ENCODE measurements at places on chromosomes 2 and 18. TPM values are rescaled to one million over a fixed set of nuclear protein-coding genes. Genes with fewer than 3 reads are reported as not detected.

Gene TRAPPC12
- total RNA-seq = 84.0 TPM

Gene ABHD1
- 0.25 TPM for total RNA-seq

Gene SH2D6
- 0.10 TPM for total RNA-seq

Gene UPP2
- total RNA-seq = not detected

Gene C2orf80
- total RNA-seq = not detected

Gene AFF3
- 7.4 TPM for total RNA-seq

- H3K36me3 ChIP-seq = no peaks in the 10 kb centered on the region
- no peak overlapping the region for H3K27ac ChIP-seq
- no peaks in the 10 kb centered on the region for H3K4me1 ChIP-seq
- DNase-seq = no peak
Measured at GRCh38 chr2:209321581-209321980, 102.3 kb upstream of the MAP2 start.

DNA sequence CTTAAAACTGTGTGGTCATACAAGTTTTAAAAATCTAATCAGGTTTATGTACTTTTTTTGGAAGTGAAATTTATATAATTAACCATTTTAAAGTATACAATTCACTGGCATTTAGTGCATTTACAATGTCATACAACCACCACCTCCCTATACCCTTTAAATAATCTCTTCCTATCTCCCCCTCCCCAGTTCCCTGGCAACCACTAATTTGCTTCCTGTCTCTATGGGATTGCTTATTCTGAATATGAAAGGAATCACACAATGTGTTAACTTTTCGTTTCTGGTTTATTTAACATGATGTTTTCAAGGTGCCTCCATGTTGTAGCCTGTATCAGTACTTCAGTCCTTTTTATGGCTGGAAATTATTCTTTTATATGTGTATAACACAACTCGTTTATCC is 19.4 kb downstream of the CHMP3 start:
- no peak for DNase-seq
- no peak overlapping the region for H3K27ac ChIP-seq
- H3K36me3 ChIP-seq = peaks cover 58% of the 10 kb centered on the region
- no peak overlapping the region for H3K4me3 ChIP-seq
- H3K4me1 ChIP-seq = no peaks in the 10 kb centered on the region
- no peaks in the 10 kb centered on the region for H3K27me3 ChIP-seq

- H3K36me3 ChIP-seq = no peaks in the 10 kb centered on the region
- H3K4me1 ChIP-seq = no peaks in the 10 kb centered on the region
- H3K27me3 ChIP-seq = no peaks in the 10 kb centered on the region
- no peak overlapping the region for H3K4me3 ChIP-seq
- H3K27ac ChIP-seq = no peak overlapping the region
- no peak for DNase-seq
Measured at GRCh38 chr18:43547456-43547855, 270.2 kb upstream of the SYT4 start.

GRCh38 chr18:67132919-67133318 is 383.6 kb downstream of the DSEL start:
- no peaks in the 10 kb centered on the region for H3K36me3 ChIP-seq
- no peak overlapping the region for H3K4me3 ChIP-seq
- DNase-seq = no peak
- no peak overlapping the region for H3K27ac ChIP-seq
- H3K27me3 ChIP-seq = no peaks in the 10 kb centered on the region

DNA sequence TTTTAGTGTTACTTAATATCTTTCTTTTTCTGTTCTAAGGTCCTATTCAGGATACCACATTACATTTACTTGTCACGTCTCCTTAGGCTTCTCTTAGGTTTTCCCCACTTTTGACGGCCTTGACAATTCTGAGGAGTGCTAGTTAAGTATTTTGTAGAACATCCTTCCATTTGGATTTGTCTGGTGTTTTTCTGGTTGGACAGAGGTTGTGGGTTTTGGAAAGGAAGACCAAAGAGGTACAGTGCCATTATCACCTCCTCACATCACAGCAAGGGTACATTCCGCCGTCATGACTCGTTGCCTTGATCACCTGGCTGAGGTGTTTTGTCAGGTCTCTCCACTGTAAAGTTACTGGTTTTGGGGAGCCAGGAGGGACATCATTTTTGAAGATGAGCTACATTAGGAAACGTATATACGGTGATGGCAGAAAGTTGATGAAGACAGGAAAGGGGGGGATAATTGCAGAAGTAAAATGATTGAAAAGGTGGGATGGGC is 88.4 kb upstream of the TMEM247 start:
- no peak overlapping the region for H3K4me3 ChIP-seq
- H3K36me3 ChIP-seq = no peaks in the 10 kb centered on the region
- DNase-seq = no peak
- H3K27me3 ChIP-seq = peaks cover 9% of the 10 kb centered on the region
- H3K27ac ChIP-seq = no peak overlapping the region

- DNase-seq = no peak
- H3K27me3 ChIP-seq = peaks cover 12% of the 10 kb centered on the region
- no peak overlapping the region for H3K4me3 ChIP-seq
Measured at GRCh38 chr2:36411962-36412444, 56.4 kb downstream of the CRIM1 start.

DNA sequence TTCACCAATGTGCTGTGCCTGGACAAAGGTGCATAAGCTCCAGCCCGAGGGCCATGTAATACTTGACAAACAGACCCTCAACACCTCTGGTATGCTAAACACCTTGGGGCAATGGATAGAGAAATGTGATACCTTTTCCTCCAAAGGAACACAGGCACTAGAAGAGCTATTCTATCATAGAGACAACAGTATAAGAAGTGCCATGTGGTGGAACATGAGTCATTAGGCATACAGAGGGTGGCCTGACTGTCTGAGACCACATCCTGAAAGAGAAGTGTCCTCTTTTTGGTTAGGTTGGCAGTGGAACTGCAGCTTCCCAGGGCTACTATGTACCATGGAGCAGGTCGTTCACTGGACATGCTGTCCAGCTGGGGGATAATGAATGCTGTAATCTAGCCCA is 153.9 kb downstream of the INSIG2 start:
- no peaks in the 10 kb centered on the region for H3K36me3 ChIP-seq
- peaks cover 13% of the 10 kb centered on the region for H3K27me3 ChIP-seq
- H3K4me3 ChIP-seq = no peak overlapping the region

DNA sequence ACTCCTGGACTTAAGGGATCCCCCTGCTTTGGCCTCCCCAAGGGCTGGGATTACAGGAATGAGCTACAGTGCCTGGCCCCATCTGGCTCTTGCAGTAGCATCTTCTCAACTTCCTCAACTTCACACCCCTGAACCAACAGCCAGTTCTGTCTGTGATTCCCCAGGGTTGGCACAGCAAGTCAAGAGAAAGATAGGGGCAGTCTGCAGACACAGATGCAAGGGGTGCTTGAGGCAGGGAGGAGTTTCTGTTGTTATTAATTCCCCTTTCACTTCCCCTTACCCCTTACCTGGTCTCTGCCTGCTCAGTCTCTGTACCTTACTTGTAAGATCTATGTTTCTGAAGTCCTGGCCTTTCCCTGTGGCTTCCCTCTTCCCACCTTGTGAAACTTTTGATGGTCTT is 54.1 kb upstream of the MEX3C start:
- no peak overlapping the region for H3K4me3 ChIP-seq
- H3K27me3 ChIP-seq = no peaks in the 10 kb centered on the region
- no peaks in the 10 kb centered on the region for H3K4me1 ChIP-seq
- no peak overlapping the region for H3K27ac ChIP-seq
- no peaks in the 10 kb centered on the region for H3K36me3 ChIP-seq

GRCh38 chr2:151237422-151238025 is 24.1 kb downstream of the RBM43 start:
- H3K4me1 ChIP-seq = peaks cover 2% of the 10 kb centered on the region
- peaks cover 13% of the 10 kb centered on the region for H3K27me3 ChIP-seq
- H3K4me3 ChIP-seq = no peak overlapping the region
- no peaks in the 10 kb centered on the region for H3K36me3 ChIP-seq
- no peak overlapping the region for H3K27ac ChIP-seq

DNA sequence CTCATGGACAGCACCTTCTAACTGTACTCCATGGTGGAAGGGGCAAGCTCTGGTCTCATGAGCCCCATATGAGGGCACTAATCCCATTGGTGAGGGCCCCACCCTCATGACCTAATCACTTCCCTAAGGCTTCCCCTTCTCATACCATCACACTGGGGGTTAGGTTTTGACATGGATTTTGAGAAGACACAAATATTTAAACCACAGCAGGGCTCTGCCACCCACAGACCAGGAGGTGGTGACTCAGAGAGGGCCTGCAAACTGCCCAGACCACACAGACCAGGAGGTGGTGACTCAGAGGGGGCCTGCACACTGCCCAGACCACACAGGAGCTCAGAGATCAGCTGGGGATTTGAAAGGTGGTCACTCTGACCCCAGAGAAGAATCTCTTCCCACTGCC is 222.0 kb downstream of the KLHL29 start:
- H3K4me1 ChIP-seq = peaks cover 3% of the 10 kb centered on the region
- peaks cover 3% of the 10 kb centered on the region for H3K36me3 ChIP-seq
- peaks cover 3% of the 10 kb centered on the region for H3K27me3 ChIP-seq
- DNase-seq = no peak

GRCh38 chr18:23883277-23883790 is 131.2 kb upstream of the TTC39C start:
- H3K36me3 ChIP-seq = no peaks in the 10 kb centered on the region
- H3K27me3 ChIP-seq = peaks cover 2% of the 10 kb centered on the region
- no peak for DNase-seq
- peaks cover 29% of the 10 kb centered on the region for H3K4me1 ChIP-seq
- no peak overlapping the region for H3K27ac ChIP-seq

- H3K27ac ChIP-seq = no peak overlapping the region
- no peaks in the 10 kb centered on the region for H3K4me1 ChIP-seq
- peaks cover 9% of the 10 kb centered on the region for H3K27me3 ChIP-seq
- no peak overlapping the region for H3K4me3 ChIP-seq
- DNase-seq = no peak
Measured at GRCh38 chr2:26423750-26424149, 22.0 kb downstream of the DRC1 start.

DNA sequence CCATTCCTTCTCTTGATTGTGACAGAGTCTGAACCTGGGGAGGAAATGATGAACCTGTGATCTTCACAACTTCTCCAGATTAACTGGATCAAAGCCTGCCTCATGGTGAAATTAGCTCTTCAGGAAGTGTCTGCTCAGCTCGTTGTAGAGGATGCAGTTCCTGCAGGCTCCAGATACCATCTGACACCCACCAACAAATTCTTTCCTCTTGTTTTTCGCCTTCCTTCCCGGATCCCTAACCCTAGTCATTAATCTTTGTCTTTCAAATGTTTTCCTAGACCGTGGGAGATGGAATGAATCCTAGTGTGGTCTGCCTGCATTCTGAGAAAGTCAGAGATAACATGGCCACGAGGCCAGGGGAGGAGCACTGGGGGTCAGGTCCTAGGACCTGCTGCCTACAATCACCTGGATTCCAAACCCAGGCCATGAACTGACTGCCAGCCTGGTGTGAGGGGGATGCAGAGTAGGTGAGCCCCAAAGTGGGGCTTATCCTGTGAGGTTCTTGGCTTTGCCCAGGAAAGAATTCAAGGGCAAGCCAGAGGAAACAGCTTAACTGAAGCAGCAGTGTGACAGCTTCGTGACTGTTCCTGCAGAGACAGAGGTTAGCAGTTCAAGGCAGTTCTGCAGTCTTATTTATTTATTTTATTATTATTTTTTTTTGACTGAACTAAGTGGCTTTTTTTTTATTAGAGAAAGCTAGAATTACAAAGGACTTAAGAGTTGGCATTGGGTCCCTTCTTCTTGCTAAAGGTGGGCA is 67.8 kb downstream of the DIPK1C start:
- H3K4me3 ChIP-seq = no peak overlapping the region
- H3K36me3 ChIP-seq = no peaks in the 10 kb centered on the region
- no peak for DNase-seq
- peaks cover 15% of the 10 kb centered on the region for H3K4me1 ChIP-seq
- H3K27ac ChIP-seq = no peak overlapping the region

DNA sequence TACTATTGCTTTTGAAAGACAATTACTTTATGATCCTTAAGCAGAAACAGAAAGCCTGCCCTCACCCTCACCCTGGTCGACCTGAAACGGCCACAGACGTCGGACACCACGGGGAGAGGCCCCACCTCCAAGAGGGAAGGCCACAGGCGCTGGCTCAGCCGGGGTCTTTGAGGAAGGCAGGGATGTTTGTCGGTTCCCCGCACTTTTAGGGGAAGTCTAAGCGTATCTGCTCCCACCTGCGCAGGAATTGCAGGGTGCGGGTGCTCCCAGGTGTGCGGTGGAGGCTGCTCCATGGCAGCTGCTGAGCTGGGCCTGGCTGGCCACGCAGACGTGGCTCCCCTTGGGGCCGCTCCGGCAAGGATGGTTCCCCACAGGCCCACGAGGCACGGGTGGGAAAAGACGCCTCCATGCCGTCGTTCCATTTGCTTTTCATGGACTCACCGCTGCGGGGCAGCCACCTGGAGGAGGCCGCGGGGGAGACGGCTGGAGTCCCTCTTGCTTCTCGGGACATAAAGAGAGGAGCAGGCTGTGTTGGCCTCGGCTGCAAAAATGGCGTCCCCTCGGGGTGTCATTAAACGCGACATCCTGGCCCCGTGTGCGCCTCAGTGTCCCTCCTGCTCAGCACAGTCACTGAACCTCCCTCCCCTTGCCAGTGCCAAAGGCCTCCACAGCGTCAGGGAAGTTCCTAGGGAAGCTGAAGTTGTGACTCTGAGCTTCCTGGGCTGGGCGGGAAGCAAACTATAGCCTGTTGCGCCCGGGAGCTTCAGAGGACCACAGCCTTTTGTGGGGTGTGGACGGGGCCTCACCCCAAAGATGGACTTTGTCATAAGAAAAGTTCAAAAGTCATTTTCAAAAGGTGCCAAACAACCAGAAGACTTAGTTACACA is 63.4 kb downstream of the NFATC1 start:
- peaks cover 7% of the 10 kb centered on the region for H3K36me3 ChIP-seq
- no peaks in the 10 kb centered on the region for H3K27me3 ChIP-seq
- no peak for DNase-seq
- no peak overlapping the region for H3K4me3 ChIP-seq
- H3K27ac ChIP-seq = no peak overlapping the region
